CD8-positive, alpha-beta T cell (primary cell): ENCODE measurements at places on chromosomes 13 and 19. TPM values are rescaled to one million over a fixed set of nuclear protein-coding genes. Genes with fewer than 3 reads are reported as not detected.

GRCh38 chr19:4035582-4035981 lies 28.0 kb downstream of the PIAS4 start:
- DNase-seq: no peak

- no peak for DNase-seq
These were observed 4.7 kb downstream of the PRKACA start for GRCh38 chr19:14112809-14113385.

DNA sequence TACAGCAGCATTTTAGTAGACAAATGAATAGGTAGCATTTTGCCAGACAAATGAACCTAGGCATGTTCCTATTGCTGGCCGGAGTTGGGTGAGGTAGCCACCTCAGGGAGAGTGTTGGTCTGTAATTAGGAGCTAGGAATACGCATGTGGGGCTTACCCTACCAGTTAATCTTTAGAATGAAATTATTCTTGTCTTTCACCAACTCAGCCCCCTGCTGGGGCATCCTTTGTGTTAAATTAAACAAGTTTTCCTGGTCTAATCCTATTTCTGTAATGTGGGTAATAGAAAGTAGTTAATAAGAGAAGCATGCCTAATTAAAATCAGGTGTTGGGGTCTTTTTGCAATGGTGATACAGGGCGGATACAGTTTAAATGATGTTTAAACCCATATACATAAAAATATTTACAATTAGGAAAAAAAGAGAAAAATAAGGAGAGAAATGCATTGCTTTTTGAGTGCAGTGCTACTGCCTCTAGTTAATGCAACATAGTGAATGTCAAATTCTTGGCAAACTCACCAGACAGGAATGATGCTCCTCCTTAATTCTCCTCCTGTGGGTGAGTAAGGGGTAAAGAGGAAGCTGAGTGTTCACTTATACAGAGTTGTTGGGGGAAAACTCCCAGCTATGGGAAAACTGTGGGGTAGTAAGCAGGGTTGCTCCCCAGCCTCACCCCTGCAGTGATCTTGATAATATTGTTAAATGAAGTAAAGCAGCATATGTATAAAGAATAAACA lies 276.4 kb upstream of the EDNRB start:
- DNase-seq: no peak

GRCh38 chr13:52600666-52601065 lies 41.6 kb upstream of the HNRNPA1L2 start:
- no peak for DNase-seq

GRCh38 chr19:2365201-2365970 lies 5.3 kb downstream of the TMPRSS9 start:
- DNase-seq: no peak

GRCh38 chr13:75752826-75753225 lies 116.7 kb downstream of the LMO7 start:
- DNase-seq: no peak

DNA sequence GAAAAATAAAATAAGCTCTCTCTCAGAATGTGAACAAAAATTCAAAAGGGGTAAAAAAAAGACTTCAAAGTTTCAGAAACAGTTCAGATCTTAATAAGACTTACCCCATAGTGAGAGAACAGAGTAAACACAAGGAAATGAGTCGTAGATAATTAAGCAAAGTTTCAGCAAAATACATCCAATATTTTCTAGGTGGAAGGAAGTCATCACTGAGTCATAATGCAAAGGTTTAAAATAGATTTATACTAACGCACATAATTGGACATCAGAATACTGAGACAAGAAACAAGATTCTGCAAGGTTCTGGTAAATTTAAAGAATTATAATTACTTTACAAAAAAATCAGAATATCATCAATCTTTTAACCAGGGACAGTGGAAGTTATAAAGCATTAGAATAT lies 1370.7 kb upstream of the ATXN8OS start:
- DNase-seq: no peak

DNA sequence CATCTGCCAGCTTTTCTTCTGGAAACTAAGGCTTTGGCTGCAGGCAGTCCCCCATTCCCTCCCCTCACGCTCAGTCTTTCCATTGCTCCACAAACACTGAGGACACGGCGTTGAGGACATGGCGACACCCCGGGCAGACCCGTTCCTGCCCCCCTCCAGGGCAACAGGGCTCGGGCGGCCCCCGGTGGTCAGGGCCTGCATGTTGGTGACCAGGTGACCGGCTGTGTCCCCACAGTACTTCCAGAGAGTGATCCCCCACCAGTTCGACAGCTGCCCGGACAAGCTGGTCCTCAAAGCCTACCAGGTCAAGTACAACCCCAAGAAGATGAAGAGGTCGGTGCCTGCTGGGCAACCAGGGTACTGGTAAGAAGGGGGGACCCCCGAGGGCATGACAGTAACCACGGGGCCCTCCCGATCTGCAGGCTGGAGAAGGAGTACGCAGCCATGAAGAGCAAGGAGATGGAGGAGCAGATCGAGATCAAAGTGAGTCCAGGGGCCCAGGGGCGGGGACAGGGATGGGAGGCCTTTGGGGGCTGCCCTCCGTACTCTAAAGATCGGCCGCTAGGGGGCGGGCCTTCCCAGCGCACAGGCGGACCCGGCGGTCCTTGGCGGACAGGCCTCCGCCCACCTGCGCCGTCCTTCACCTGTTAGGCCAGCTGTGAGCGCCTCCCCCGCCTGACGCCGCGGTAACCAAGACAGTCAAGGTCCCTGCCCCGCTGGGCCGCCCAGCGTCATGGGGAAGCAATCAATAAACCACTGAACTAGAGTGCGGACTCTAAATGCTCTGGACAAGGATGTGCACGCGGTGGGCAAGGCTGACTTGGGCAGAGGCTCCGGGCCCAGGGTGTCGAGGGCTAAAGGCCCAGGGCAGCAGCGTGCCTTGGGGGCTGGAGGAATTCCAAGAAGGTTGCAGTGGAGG lies 21.1 kb downstream of the PRR36 start:
- DNase-seq: peak; percentile 37

- no peak for DNase-seq
These were observed 23.0 kb upstream of the USP29 start for GRCh38 chr19:57096685-57097361.

GRCh38 chr13:42997381-42997780 lies 5.3 kb upstream of the EPSTI1 start:
- DNase-seq: no peak

DNA sequence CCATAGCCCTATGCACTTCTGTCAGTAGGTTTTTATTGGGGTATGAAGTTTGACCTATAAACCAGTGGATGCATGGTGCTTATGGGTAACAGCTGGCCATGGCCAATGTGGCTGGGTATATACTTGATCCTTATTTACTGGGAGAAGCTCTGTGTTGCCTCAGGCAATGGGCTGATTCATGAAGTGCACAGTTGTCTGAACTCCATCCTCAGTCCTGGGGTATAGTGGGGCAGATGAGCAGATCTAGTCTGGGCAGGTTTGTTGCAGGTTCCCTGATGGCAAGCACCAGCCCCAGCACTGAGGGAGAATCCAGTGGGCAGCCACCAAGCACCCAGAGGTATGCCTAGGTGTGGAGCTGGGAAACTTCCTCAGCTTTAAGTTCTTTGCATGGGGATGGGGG lies 274.4 kb downstream of the TDRD3 start:
- no peak for DNase-seq

GRCh38 chr13:99655351-99656091 lies 154.2 kb downstream of the TM9SF2 start:
- no peak for DNase-seq

DNA sequence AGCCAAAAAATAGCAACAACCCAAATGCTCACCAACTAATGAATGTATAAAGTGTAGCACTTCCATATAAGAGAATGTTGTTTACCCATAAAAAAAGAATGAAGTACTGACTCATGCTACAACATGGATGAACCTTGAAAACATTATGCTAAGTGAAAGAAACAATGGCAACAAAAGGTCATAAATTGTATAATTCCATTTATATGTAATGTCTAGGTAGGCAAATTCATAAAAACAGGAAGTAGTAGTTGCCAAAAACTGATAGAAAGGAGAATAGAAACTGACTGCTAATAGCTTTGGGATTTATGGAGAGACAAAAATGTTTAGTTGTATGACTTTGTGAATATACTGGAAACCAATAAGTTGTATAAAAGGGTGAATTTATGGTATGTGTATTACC lies 21.6 kb downstream of the MYCBP2 start:
- DNase-seq: no peak

DNA sequence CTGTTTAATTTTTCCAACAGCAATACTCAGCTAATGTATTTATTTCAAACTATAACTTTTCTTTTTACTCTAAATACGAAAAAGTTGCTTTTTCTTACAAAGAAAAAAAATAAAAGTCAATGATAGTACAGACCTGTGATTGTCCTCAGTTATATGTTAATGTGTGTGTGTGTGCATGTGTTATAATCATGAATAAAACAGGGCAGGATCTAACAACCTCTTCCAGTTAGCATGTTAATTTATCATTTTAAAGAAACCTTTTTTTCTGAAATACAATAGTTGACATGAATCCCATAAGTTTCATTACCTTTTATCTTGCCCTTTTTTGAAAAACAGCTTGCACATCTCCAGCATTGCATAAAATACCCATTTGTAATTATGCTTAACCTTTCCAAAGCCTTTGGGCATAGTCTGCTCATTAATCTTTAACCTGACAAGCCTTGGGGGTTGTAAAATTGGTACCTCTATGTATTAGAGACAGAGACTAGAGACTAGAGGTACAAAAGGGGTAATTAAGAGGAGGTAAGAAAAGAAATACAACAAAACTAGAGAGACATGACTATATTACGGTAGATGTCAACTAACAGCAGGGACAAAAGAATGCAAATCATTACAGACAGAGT lies 828.1 kb downstream of the OLFM4 start:
- no peak for DNase-seq

- DNase-seq: no peak
These were observed 570.2 kb downstream of the SLITRK1 start for GRCh38 chr13:83311886-83312577.

GRCh38 chr19:1841209-1841924 lies 6.9 kb downstream of the REXO1 start:
- DNase-seq: no peak

DNA sequence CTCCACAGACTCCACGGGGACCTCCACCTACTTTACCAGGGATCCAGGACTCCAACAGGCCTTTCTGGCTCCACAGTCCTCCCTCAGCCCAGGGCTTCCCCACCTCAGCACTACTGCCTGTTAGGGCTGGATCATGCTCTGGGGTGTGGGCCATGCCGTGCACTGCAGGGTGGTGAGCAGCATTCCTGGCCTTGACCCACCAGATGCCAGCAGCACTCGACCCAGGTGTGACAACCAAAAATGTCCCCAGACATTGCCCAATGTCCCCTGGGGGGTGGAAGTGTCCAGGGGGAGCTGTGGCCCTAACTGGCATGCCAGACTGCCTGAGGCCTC lies 42.0 kb downstream of the EPS15L1 start:
- no peak for DNase-seq

Gene FGF14
- total RNA-seq: not detected

Gene ZNF730
- total RNA-seq: not detected

Gene DKKL1
- total RNA-seq: not detected

Gene OLFM4
- total RNA-seq: not detected

Gene ZNF486
- 4.7 TPM for total RNA-seq

Gene OR7A17
- not detected for total RNA-seq

Gene SYDE1
- not detected for total RNA-seq

Gene RFPL4AL1
- total RNA-seq: not detected

Gene ADGRE3
- not detected for total RNA-seq

Gene MAMSTR
- total RNA-seq: 0.65 TPM

Gene MAP3K10
- total RNA-seq: 26.4 TPM

Gene CGB1
- not detected for total RNA-seq
